ENCODE measurements at places on chromosomes 4 and X.

GRCh38 chr4:128635141-128635954 lies 174.2 kb upstream of the JADE1 start:
- no peak for DNase-seq

DNA sequence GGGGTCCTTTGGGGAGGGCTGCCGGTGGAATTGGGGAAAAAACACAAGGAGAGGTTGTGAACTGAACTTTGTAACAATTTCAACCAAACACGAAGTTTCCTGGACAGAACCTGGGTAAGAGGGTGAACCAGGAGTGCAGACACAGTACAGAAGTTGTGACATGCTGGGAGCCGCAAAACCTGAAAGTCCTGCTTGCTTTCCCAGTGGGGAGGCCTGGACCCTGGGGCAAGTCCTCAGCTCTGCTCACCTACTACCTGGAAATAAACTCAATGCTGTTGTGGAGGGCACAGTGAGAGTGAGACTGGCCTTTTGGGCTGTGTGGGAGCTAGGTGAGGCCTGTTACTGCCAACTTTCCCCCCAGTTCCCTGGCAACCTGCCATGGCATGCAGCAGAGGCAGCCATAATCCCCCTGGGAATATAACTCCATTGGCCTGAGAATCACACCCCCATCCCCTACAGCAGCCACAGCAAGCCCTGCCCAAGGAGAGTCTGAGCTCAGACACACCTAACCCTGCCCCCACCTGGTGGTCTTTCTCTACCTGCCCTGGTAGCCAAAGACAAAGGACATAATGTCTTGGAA lies 162.8 kb downstream of the THOC2 start:
- DNase-seq = no peak

GRCh38 chr4:169338241-169338640 lies 67.5 kb upstream of the SH3RF1 start:
- DNase-seq = no peak

- no peak for DNase-seq
Observed at GRCh38 chrX:145727476-145727875, 90.2 kb upstream of the SLITRK2 start.

DNA sequence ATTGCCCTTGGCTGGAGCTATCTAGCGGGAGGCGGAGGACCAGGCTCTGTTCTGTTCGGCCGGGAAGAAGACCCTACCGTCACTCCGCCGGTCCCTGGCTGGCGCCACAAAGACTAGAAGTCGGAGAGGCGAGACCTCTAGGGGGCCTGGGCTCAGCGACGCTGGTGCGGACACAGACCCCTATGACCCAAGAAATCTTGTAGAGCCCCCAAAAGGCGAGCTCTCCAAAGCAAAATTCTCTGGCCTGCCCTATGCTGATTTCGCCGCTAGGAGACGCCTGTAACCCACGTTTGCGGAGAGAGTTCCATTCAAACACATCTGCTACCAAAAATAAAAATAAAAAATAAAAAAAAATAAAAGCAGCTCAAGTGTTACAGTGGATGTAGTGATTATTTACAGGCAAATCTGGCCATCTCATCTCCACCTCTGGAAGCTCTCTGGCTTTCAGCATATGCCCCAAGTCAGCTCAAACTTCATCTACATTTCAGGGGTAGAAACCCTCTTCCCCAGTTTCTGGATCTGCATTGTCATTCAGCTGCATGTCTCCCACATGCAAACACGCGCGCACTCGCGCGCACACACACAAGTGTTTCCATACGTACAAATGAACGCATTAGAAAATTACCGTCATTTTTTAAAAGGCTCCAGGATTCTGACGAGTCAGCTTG lies 2.4 kb upstream of the PCDH10 start:
- DNase-seq = no peak

- DNase-seq = no peak
Observed at GRCh38 chr4:8195841-8196458, 3.1 kb upstream of the SH3TC1 start.

- DNase-seq = no peak
Observed at GRCh38 chr4:98687876-98688275, 29.5 kb upstream of the TSPAN5 start.

DNA sequence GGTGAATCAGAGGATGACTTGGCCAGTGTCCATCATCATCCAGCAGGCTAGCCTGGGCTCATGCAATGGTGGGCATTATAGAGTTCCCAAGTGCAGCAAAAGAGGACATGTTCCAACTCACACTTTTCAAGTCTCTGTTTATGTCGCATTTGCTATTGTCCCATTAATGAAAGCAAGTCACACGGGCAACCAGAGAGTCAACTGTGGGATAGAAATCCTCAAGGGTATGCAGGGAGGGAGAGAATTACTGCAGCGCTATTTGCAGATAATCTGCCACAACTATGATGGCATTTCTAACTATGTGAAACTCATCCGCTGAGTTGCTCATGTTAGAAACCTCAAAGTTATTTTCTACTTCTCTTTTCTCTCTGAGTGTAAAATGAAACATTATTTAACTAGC lies 78.5 kb upstream of the TAB3 start:
- DNase-seq = no peak

DNA sequence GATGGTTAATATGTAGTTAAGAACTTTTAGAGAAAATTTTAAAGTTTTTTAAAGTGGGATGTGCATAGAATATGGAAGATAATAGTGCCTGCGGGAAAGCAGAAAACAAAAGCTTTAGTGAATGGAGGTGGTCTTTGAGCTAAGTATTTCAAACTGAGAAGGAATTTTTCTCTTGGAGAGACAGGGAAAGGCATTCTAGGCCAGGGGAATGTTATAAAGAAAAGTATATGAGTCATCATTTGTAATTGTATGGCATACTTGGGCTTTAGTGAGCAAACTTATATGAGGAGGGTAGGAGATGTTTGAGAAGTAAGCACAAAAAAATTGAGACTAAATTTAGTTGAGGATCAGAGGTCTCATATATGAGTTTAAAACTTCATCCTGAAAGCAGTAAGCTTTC lies 467.0 kb downstream of the PPARGC1A start:
- DNase-seq = no peak

DNA sequence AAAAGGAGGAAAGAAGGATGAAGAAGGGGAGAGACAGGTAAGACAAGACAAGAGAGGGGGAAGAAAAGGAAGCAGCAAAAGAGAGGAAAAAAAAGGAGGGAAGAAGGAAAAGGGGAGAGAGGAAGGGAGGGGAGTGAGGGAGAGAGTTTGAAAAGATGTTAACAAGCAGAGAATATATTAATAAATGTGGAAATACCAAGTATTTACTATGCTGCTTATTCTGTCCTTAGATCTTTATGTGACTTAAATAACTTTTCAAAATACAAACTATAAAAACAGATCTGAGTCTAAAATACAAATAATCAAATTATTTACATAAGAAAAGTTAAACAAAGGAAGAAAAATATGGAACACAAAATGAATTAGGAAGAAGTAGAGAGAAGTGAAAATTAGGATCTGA lies 18.4 kb upstream of the COX18 start:
- DNase-seq = no peak
